ENCODE measurements at places on chromosomes 4 and X.

DNA sequence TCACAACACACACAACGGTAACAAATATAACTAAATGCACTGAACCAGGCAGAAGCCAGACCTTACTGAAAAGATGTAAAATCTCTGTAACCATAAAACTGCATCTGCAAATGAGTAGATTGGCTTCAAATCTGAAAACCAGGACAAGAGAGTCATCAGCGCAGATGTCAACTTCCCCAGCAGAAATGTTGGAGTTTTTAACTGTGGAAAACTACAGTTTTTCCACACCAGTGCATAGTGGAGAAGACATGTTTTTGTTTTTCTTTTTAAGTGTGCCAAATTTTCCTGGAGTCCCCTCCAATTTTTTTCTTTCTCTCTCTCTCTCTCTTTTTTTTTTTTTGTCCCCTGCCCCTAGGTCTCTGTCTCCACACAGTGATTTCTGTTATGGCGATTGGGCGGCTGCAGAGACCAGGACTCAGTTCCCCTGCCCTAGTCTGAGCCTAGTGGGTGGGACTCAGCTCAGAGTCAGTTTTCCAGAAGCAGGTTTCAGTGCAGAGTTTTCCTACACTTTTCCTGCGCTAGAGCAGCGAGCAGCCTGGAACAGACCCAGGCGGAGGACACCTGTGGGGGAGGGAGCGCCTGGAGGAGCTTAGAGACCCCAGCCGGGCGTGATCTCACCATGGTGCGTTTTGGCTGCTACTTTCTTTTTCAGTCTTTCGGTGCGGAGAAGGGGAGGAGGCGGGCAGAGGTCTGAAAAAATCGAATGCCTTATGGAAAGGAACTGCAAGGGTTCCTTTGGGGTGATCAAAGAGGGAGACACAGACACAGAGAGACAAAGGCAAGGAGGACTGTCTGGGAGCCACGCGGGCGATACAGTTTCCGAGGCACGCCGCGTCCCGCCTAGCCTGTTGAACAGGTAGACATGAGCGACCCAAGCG is at the start of gene GUCY1A1:
TSS of gene GUCY1A1 (plus strand) at position 505 of the 878 bp plus-strand sequence. CDS start 30,020 bp downstream, outside the sequence.
- no peak for DNase-seq

DNA sequence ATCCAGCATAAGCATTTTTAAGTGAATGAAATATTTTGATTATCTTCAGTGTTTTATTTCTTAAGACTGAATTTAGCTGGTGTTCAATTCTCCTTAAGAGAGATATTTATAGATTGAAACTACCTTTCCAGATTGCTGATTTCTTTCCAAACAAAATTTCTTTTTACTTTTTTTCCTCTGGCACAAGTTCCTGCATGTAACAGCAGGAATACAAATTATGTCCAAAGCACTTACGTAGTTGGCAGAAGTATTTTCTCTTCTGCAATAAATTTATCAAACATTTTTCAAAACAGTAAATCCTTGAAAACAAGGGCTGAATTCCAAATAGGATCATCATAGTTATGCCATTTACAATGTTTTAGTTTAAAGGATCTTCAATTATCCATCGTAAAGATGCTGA is 412.6 kb downstream of the IQCM start:
- DNase-seq, result no peak

GRCh38 chrX:68732906-68733493 is 85.5 kb downstream of the STARD8 start:
- DNase-seq, result peak; percentile 12

DNA sequence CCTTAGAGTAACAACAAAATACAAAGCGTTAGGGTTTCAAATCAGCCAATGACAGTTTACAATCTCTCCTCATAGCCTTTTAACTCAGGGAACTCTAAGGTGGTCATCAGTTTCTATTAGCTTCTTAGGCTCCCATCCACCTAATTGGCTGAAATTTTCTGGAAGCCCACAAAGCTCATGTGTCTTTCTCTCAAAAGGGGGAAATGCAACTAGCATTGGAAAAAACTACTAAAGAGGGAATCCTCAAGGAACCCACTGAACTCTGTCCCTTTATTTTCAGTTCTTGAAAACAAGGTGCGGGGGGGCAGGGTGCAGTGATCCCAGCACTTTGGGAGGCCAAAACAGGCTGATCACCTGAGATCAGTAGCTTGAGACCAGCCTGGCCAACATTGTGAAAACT is 56.4 kb downstream of the PDGFC start:
- DNase-seq, result no peak

- DNase-seq, result no peak
Observed at GRCh38 chrX:120000490-120001246, 57.1 kb upstream of the NKAP start.

DNA sequence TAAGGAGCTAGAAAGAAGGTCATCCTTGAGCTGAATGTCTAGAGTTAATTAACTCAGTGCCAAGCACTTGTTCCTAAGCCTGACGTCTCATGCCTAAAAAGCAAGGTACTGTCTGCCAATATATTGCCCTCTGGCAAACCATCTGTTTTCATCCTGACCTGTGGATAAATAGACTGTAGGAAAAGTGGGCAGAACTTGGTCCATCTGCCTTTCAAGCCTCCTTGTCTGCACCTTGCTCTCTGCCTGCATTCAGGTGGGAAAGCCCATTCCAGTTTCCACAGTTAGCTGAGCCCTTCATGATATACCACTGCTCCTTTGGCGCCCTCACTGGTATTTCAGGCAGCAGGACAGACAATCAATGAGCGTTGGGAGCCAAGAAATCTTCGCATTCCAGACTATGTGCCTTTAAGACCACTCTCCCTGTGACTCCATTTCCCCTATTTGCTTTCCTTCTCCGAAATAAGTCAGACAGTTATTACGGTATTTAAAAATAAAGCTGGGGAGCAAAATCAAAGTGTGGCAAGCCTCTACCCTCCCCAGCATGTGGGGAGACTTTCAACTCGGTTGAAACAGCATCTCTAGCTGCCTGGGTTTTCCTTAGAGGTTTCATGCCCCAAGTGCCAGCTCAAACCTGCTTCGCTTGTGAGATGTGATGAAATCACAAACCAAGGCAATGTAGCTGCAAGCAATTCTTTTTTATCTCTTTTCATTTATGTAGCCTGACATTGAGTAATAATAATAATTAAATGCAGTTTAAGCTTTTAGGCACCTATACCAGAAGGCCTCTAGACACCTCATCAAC is 2.5 kb upstream of the CCDC149 start:
- DNase-seq, result no peak

GRCh38 chrX:20527558-20528011 is 260.9 kb upstream of the RPS6KA3 start:
- DNase-seq, result no peak

DNA sequence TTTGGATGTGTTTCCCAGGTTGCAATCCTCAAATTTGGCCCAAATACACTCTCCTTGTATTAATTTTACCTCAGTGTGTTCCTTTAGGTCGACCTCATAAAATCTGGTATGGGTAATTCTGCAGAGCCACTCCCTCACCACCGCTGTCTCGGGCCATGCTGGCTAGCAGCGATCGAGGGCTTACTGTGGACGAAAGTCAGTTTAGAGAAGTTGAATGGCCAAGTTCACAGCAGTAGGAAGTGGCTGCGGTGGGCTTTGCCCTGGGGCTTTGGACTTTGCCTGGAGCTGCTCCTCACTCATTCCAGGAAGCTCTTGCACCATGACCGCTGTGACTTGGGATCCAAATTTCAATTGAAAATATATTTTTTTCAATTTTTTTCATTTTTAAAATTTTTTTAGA is 19.6 kb downstream of the TMEM187 start:
- no peak for DNase-seq

GRCh38 chr4:157781361-157781760 is 391.5 kb downstream of the GASK1B start:
- DNase-seq, result no peak

- DNase-seq, result no peak
Observed at GRCh38 chr4:122793811-122794210, 32.8 kb upstream of the FGF2 start.

DNA sequence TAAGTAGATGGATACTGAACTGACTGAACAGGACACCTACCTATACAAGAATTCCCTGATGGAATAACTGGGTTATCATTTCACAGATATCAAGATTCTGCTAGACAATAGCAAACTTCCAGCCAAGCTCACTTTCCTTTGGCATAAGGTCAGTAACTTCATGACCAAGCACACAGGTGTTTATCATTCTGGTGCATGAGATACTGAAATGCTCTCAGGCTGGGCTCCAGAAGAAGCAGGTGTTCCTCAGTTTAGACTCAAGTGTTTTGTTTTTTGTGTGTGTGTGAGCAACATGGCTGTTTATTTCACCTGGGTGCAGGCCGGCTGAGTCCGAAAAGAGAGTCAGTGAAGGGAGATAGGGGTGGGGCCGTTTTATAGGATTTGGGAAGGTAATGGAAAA is 201.5 kb upstream of the SPOCK3 start:
- DNase-seq, result no peak

DNA sequence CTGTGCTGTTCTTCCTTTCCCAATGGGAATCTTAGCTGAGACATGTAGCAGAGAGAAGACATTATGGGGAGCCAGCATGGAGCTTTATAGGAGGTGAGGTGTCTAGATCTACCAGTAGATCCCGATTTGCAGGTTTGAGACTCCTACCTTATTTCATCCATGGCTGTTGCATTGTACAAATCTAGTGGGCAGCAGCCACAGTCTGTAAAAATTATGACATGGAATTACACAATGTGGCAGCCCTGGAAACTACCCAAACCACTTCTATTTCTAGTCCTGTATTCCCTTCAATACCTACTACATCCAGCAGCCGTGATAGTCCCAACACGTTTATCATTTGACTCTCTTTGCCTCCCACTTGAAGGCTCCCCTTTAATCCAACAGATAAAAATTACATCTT is 8.1 kb downstream of the ATP7A start:
- DNase-seq, result no peak

DNA sequence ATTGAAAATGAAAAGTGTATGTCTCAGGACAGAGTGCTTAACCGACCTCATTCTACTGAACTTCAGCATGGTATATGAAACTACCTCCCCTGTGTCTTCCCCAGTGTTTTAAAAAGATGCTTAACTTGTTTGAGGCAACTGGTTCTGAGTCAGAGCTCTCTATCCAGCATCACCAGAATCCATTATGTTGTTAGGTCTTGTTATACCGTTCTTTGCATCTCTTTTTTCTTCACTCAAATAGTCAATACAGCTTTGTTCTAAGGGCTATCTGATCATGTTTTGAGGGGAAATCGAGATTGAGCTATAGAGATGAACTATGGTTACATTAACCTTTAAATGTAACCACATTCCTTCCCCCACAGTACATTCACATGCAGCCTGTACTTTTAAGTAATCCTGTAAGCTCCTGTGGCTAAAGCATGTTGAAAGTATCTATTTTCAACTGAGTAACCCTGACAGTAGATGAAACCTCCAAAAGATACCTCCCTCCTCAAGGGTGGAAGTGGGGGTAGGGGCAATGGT is 514.4 kb downstream of the RPA4 start:
- DNase-seq, result no peak

- DNase-seq, result peak; percentile 67
Observed at GRCh38 chr4:137531168-137531985, 917 bp downstream of the PCDH18 start.

DNA sequence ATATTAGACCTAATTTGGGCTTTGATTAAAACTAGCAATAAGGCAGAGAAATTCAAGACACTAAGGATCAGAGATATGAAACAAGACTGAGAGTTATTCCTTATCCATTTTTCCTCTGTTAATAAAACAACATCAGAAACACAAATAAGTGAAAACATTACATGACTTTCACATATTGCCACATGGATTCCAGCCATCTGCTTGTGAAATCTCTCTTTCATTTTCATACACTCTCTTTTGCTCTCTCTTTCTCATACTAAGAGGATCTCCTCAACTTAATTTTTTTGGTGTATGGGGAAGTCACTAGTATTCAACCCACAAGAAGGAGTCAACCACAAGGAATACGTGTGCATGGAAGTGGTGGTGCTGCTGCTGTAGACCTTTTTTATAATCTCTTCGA is 183.0 kb downstream of the LDB2 start:
- DNase-seq, result no peak

- DNase-seq, result no peak
Observed at GRCh38 chr4:128384091-128384520, 96.5 kb upstream of the PGRMC2 start.

DNA sequence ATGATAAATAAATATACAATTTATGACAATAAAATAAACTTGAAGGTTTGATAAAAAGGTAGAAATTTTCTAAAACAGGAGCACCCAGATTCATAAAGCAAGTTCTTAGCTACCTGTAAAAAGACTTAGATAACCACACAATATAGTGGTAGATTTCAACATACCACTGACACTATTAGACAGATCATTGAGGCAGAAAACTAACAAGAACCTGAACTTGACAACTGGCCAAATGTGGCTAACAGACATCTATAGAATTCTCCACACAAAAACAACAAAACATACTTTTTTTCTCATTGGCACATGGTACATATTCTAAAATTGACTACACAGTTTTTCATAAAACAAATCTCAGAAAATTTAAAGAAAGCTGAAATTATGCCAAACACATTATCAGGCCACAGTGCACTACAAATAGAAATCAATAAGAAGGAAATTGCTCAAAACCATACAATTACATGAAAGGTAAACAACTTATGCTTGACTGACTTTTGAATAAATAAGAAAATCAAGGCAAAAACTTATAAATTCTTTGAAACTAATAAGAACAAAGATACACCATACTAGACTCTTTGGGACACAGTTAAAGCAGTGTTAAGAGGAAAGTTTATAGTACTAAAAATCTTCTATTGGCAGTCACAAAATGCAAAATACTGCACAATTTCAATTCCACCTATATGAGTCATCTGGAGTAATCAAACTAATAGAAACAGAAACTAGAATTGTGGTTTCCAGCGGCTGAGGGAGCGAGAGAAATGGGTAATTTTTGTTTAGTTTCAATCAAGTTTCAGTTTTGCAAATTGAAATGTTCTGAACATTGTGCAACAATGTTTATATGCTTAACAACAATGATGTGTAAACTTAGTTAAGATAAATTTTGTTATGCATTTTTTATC is 925.6 kb downstream of the SH3BGRL start:
- no peak for DNase-seq

DNA sequence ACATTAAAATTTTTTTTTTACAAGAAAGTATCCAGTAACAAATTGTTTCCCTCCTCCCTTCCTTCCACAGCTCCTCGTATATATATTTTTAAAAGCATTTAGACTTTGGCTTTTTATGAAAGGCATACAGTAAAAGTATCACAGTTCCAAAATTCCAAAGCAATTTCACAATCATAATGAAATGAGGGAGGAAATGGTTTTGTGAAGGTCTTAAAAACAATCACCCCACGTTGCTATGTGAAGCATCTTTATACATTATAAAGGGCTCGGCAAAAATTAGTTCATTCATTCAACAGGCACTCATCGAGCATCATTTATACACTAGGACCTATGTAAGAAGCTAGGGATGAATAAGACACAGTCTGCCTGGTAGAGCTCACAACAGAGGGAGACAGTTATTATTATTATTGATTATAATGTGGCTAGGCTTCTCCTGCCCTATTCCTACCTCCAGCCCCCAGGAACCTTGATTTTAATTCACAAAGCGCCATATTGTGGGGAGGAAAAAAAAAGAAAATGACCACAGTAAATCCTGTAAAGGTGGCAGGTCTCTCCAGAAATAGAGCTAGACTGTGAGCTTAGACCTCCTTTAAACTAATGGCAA is 239.9 kb downstream of the MAML3 start:
- no peak for DNase-seq

All from fibroblast of the conjunctiva (primary cell).